ENCODE measurements at places on chromosomes 11 and 22.

GRCh38 chr11:130070846-130071200 is 1.1 kb downstream of the APLP2 start:
- DNase-seq = no peak

- no peak for DNase-seq
Measured at GRCh38 chr11:36372101-36372771, 76.1 kb downstream of the PRR5L start.

- DNase-seq = no peak
Measured at GRCh38 chr22:19605508-19606331, 81.5 kb upstream of the CLDN5 start.

- no peak for DNase-seq
Measured at GRCh38 chr11:21628641-21629040, 564.2 kb upstream of the ANO5 start.

GRCh38 chr22:33770723-33771122 is 149.6 kb downstream of the LARGE1 start:
- DNase-seq = no peak
